Thoracic aorta (tissue), 2 donors: ENCODE measurements at places on chromosomes 4 and X.
A peak's percentile ranks its signal among the peaks of the same experiment; 100 is the strongest.

- DNase-seq: no peak
Measured at GRCh38 chr4:184262901-184263300, 45.2 kb upstream of the ENPP6 start.

DNA sequence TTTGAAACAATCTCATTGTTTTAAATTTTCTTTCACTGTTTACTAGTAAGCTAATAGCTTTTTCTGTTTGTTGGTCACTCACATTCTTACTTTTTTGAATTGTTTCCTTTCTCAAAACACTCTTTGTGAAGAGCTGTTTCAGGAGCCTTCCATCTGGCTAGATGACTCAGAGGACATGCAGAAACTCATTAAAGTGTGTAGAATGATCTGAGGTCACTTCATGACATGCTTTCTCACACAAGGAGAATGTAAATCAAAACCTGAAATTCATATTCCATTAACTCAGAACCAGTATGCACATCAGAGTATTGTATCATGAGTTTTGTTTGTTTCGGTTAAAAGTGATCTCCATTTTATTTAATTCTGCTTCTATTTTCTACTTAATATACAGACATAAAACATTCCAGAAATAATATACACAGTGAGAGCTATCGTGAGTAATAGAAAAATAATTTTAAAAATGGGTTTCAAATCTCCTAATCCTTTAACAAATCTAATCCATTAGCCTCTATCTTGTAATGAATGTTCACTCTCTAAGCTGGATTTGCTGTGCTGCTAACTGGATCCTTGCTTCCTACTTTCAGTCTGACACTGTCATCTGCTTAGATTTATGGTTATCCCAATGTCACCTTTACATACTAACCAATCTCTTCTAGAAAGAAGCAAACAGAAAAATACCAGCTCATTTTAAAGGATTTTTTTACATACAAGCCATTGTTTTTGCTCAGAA lies 449.6 kb downstream of the FSTL5 start:
- no peak for DNase-seq

GRCh38 chr4:187286525-187286924 lies 562.9 kb upstream of the FAT1 start:
- DNase-seq: no peak

DNA sequence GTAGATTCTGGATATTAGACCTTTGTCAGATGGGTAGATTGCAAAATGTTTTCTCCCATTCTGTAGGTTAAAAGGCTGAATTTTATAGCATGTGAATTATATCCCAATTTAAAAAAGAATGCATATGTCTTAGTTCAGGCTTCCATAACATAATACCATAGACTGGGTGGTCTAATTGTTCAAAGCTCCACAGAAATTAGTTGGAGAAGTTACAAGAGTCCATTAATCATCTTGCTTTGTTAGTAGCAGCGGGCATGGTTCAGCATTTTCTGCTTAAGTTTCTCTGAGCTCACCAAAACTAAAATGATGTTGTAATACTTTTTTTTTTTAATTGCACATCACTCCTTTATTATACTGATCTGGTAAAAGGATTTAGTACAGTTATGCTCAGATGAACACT lies 1.8 kb downstream of the PGAM4 start:
- DNase-seq: no peak

DNA sequence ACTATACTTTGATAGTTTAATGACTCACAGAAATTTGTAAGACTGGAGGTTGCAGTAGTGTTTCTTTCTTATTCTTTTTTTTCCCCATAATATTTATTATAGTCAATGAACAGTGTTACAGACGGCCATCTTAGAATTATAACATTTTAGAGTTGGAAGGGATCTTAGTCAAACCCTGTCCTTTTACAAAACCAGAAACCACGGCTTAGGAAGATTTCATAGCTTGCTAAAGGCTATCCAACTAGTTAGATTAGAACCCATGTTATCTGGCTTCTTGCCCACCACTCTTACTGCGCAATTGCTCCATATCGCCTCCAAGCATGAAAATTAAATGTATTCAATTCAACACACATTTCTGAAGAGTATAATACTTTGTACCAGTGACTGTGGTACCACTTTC lies 1.1 kb downstream of the XIAP start:
- DNase-seq: no peak

GRCh38 chr4:74109870-74110605 lies 11.0 kb upstream of the CXCL2 start:
- DNase-seq: no peak

DNA sequence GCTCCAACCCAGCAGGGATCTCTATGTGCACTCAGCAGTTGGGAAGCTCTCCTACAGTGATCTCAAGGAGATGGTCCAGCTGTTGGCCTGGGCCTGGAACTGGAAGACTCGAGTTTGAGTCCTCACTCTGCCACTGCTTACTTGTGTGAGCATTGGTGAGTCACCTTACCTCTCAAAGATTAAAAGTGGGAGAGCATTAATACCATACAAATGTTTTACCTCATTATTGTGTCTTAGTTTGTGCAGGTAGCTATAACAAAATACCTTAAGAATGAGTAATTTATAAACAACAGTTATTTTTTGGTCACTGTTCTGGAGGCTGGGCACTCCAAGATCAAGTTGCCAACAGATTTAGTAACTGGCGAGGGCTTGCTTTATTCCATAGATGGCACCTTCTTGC lies 21.4 kb upstream of the ZNF827 start:
- no peak for DNase-seq

DNA sequence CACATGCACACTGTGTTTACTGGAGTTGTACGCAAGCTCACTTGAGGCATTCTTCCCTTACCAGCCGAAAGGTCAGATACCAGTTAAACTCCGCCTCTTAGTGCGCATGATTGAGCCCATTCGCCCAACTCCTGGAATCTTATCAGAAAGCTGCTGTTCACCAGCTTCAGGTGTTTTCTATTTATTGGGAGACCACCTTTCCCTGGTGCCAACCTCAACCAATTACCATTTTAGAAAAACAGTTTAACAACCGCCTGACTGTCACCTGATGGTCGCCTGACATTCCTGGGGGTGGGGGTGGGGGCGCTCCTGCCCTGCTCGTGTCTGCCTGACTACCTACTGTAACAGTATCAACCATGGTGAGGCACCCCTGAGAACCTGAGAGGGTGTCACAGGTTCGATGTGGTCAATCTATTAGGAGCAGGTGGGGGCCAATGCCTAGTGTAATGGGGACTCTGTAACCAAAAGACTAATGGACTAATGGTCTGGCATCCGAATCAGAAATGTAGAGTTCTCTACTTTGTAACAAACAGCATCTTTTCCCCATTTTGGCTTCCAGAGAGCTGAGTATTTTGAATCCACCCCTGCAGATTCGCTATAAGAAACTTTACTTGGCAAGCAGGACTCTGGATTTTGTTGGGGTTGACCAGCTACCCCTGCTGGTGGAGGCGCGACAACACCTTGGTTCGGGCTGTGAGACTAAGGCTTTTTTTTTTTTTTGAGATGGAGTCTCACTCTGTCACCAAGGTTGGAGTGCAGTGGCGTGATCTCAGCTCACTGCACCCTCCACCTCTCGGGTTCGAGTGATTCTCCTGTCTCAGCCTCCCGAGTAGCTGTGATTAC lies 58.2 kb upstream of the ZNF157 start:
- DNase-seq: no peak

GRCh38 chrX:39907964-39908661 lies 189.6 kb downstream of the BCOR start:
- DNase-seq: peak; percentile 53

DNA sequence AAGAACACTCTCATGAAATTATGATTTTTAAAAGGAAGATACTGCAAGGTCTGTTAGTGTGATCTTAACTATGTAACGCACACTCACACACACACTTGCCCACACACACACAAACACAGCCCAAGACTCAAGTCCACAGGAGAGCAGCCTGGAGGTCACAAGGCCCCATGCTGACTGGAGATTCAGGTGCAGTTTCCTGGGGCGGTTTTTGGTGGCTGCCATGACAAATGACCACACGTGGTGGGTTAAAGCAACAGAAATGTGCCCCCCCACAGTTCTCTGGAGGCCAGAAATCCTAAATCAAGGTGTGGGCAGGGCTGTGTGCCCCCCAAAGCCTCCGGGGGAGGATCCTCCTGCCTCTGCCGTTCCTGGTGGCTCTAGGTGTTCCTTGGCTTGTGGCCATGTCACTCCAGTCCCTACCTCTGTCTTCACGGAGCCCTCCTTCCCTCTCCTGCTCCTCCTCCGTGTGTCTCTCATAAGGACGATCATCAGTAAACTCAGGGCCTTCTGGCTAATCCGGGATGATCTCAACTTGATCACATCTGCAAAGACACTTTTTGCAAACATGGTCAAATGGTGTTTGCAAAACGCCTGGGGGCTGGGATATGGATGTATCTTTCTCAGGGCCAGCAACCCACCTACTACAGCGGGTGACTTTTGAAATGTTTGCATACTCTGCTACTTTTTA lies 9.7 kb upstream of the HTRA3 start:
- no peak for DNase-seq

DNA sequence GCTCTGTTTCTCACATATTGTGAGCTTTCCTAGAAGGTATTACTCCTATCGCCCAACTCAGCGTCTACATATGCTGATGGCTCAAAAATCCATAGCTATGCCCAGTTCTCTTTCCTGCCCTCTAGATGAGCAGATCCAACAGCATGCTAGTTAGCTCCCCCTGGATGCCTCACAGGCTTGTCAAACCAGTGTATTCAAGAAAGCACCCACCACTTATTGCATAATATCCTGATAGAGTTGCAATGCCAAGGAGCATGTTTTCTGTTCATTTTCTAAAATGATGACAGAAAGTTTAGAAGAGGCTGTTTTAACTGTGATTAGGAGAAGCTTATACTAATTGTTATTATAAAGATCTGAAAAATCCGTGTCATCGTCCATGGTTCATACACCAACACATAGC lies 1.9 kb upstream of the PACRGL start:
- no peak for DNase-seq

DNA sequence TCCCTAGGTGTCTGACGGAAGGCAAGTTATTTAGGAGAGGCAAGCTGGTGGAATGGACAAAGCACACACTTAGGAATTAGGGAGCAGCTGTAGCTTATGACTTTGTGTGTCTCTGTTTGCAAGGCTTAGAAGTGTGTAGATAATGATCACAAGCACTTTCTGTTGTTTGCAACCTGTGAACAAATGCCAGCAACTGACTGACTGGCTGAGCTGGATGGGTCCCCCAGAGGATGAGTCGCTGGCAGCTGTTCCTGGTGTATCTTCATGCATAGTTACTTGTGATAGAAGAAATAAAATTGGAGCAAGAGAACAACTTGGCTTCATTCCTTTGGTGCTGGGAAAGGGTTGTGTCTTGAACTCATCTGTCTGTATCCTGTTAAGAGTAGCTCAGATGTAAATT lies 64.2 kb upstream of the BEND4 start:
- no peak for DNase-seq

- DNase-seq: no peak
Measured at GRCh38 chr4:106494066-106494465, 125.5 kb upstream of the GIMD1 start.

GRCh38 chrX:43870011-43870410 lies 12.2 kb downstream of the MAOB start:
- DNase-seq: no peak

- no peak for DNase-seq
Measured at GRCh38 chr4:53194727-53195126, 171.1 kb downstream of the SCFD2 start.

- DNase-seq: no peak
Measured at GRCh38 chr4:10108818-10109783, 7.5 kb downstream of the WDR1 start.

GRCh38 chrX:149513825-149514428 lies 8.8 kb upstream of the IDS start:
- DNase-seq: no peak

DNA sequence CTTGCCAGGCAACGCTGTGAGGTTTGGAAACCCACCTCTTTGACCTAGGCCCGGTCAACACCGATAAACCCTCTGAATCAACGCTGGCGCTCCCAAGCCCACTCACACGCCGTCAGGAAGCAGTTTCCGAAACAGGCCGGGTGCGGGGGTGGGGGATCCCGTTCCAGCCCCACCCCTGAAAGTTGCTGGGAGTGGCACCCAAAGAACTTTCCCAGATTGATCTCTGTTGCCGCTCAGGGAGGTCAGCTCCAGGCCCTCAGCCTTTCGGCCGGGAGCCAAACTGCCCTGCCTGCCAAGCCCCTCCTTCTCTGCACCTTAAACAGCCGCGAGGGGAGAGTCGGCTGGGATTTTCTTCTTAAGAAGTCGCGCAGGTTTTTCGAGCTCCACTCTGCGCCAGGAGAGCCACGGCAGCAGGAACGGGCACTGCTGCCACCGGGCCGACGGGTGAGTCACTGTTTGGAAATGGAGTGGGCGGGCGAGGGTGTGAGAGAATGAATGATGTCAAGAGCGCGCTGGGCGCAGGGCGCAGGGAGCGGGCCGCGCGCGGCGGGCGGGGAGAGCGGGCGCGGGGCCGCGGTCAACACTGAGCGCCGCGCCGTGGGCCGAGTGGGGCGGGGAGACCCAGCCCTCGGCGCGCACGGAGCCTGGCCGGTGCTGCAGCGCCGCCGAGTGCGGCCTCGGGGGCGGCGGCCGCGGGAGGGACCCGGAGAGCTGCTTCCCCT lies at the start of gene SGMS2:
SGMS2 (plus strand) TSS at position 583 of the 722 bp plus-strand sequence. CDS start 70,622 bp downstream, outside the sequence.
- peak; percentile 92 for DNase-seq

- peak; percentile 21 for DNase-seq
Measured at GRCh38 chr4:143626134-143626911, 74.2 kb downstream of the FREM3 start.

GRCh38 chrX:120213438-120214265 lies 37.0 kb upstream of the ZBTB33 start:
- DNase-seq: no peak

- DNase-seq: no peak
Measured at GRCh38 chr4:183631577-183632198, 27.3 kb downstream of the RWDD4 start.

- DNase-seq: no peak
Measured at GRCh38 chr4:4254666-4255065, 6.6 kb upstream of the TMEM128 start.

DNA sequence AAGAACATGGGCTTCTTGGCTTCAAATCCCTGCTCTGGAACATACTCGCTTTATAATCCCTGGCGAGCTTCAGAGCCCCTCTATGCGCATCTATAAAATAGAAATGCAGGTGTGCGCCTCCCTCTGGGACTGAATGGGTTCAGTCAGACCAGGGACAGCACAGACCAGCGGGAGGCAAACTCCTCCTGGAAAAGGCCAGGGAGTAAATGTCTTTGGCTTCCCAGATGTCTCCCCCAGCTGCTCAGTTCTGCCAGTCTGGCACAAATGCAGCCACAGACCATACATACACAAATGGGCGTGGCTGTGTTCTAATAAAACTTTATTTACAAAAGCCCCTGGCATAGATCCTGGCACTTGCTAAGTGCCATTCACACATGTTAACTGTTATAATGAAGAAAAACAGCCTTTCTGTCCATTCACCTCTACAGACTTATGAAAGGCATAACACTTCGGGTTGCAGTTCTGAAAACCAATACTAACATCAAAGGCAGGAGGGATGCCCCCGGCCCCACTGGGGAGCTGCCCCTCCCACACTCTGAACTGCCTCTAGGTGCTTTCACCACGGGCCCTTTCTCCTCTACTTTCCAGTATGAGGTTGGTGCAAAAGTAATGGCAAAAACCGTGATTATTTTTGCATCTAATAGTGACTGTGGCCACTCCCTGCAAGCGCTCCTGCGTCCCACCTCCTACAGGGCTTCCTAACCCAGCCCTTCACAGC lies 4.6 kb downstream of the JAKMIP1 start:
- no peak for DNase-seq

GRCh38 chr4:27100713-27101112 lies 240.1 kb downstream of the STIM2 start:
- no peak for DNase-seq

- no peak for DNase-seq
Measured at GRCh38 chr4:60930866-60931265, 269.3 kb upstream of the ADGRL3 start.
